ENCODE measurements at places on chromosomes 1 and 21. TPM values are rescaled to one million over a fixed set of nuclear protein-coding genes. Genes with fewer than 3 reads are reported as not detected.

CORT gene
- not detected for total RNA-seq

S100A1 gene
- 390 TPM for total RNA-seq

OXCT2 gene
- not detected for total RNA-seq

DNA sequence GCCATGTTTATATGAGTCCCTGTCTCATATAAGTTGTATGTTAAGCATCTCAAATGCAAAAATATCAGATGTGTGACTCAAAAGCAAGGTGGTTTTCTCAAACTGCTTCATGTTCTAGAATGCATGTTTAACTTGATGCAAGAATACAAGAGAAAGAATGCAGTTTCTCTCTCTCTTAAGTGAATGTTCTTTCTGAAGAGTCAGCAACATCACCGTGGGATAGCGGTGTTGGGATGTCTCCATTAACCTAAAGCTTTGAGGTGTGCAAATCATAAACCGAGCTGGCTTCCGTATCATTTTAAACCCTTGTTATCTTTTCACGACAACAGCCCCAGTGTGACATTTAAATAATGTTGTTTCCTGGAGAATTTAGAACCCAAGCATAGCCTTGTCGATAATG, 48.4 kb upstream of the TARBP1 start:
- H3K4me1 ChIP-seq: peaks cover 69% of the 10 kb centered on the region
- no peaks in the 10 kb centered on the region for H3K27me3 ChIP-seq
- no peak overlapping the region for H3K4me3 ChIP-seq
- no peak overlapping the region for H3K27ac ChIP-seq

DNA sequence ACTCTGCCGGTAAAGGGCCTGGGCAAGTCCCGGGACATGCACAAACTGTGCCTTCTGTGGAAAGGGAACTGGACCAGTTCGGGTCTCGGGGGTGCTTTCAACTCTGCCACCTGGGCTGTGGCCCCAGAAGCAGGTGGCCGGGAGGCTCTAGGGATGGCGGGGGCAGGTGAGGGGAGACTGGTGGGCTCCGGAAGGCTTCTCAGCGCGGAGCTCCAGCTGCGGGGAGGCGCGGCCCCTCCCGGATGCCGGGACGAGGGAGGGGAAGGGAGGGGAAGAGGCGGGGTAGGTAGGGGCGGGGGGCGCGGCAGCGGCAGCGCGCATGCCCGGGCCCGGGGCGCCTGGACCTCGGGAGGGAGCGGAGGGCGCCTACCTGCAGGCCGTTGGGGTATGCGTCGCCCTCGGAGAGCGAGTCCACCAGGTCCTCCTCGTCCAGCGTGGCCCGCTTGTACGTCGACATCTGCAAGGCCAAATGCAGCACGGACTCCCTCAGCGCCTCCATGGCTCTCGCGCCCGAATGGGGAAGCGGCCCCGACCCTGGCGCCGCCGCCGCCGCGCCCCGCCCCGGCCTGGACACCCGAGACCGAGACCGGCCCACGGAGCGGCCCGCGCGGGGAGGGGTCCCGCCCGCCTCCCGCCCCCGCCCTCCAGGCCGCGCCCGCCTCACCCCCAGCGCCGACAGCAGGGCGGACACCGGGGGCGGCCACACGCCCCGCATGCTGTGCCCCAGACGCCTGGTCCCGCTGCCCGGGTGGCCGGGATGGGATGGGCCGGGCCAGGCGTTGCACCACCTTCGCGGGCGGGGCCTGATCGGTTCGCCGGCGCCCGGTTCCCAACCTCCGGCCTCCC, at the start of gene ECE1:
TSS of gene ECE1 (minus strand) at position 764 of the 846 bp plus-strand sequence. CDS start at position 715, 49 bp downstream.
- peaks cover 16% of the 10 kb centered on the region for H3K4me1 ChIP-seq
- no peak for DNase-seq
- H3K4me3 ChIP-seq: peak within 1 kb of the TSS; percentile 59
- H3K36me3 ChIP-seq: no peaks in the 10 kb centered on the region
- H3K27me3 ChIP-seq: peaks cover 8% of the 10 kb centered on the region
- H3K27ac ChIP-seq: peak within 1 kb of the TSS; percentile 59

DNA sequence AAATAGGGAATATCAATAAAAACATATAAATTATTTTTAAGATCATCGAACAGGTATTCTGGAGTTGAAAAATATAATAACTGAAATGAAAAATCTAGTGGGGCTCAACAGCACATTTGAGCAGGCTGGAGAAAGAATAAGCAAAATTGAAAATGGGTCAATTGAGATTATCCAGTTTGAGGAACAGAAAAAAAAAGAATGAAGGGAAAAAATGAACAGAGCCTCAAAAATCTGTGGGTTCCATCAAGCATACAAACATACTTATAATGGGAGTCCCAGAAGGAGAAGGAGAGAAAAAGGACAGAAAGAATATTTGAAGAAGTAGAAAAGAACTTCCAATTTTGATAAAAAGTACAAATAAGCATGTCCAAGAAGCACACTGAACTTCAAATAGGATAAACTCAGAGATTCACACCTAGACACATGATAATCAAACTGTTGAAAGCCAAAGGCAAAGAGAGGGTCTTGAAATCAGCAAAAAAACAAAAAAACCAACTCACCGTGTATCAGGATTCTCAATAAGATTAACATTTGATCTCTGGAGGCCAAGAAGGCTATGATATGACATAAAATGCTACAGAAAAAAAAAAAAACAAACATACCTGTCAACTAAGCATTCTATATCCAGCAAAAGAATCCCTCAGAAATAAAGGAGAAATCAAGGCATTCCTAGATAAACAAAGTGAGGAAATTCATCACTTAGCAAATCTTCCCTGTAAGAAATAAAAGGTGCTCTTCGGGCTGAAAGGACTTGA, 5.4 kb upstream of the COQ8A start:
- H3K4me1 ChIP-seq: peaks cover 14% of the 10 kb centered on the region
- peaks cover 4% of the 10 kb centered on the region for H3K36me3 ChIP-seq
- no peak overlapping the region for H3K4me3 ChIP-seq
- no peaks in the 10 kb centered on the region for H3K27me3 ChIP-seq
- no peak for DNase-seq
- no peak overlapping the region for H3K27ac ChIP-seq

- H3K27ac ChIP-seq: no peak overlapping the region
- no peaks in the 10 kb centered on the region for H3K4me1 ChIP-seq
- no peaks in the 10 kb centered on the region for H3K36me3 ChIP-seq
- H3K4me3 ChIP-seq: no peak overlapping the region
Measured at GRCh38 chr21:19870682-19871081, 1127.5 kb upstream of the NCAM2 start.

DNA sequence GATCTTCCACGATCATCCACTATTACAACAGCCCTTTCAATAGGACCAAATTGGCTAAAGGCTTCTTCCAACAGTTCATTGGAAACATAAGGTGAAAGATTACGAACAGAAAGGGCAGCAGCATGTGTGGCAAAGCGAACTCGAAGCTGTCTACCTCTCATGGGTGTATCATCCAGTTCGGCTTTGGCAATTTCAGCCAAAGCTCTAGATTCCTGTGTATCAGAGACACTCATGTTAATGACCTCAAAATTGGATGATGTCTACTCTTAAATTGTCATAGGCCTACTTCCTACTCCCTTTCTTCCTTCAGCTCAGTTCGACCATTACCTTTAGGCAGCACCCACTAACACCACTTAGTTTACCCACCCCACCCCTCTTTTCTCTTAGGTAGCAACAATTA, 2.2 kb downstream of the SFPQ start:
- H3K36me3 ChIP-seq: peaks cover 6% of the 10 kb centered on the region
- H3K4me1 ChIP-seq: peaks cover 49% of the 10 kb centered on the region
- peak overlapping the region; percentile 97 for H3K27ac ChIP-seq
- no peaks in the 10 kb centered on the region for H3K27me3 ChIP-seq
